ENCODE measurements at places on chromosomes 7 and 10.

GRCh38 chr7:93921607-93922566, at the start of gene GNG11:
Gene GNG11 (plus strand): TSS chr7:93921735. CDS start chr7:93922138, 403 bp downstream.
- DNase-seq, result peak; percentile 7

- DNase-seq, result no peak
Measured at GRCh38 chr10:93495654-93496321, 624 bp upstream of the CEP55 start.

GRCh38 chr10:29619241-29619669, 15.5 kb downstream of the SVIL start:
- no peak for DNase-seq

- no peak for DNase-seq
Measured at GRCh38 chr7:98992076-98992475, 113.7 kb downstream of the TRRAP start.

DNA sequence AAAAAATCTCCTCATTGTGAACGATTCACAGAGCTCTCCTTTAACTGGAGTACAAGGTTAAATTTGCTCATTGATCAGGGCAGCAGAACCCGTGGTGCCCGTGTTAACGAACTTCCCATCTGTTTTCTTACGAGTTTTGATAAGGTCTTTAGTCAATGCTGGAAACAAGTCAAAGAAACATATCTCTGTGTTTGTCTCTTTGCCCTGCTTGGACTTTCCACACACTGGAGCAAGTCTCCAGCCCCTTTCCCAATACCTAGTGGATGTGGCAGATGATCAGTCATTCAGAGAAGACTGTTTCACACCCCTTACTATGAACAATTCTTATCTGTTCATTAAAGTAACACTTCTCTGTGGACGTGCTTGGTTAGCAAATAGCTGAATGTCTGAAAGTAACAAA, 121.3 kb downstream of the ARID5B start:
- no peak for DNase-seq
